ENCODE measurements at places on chromosomes 2 and 18.

DNA sequence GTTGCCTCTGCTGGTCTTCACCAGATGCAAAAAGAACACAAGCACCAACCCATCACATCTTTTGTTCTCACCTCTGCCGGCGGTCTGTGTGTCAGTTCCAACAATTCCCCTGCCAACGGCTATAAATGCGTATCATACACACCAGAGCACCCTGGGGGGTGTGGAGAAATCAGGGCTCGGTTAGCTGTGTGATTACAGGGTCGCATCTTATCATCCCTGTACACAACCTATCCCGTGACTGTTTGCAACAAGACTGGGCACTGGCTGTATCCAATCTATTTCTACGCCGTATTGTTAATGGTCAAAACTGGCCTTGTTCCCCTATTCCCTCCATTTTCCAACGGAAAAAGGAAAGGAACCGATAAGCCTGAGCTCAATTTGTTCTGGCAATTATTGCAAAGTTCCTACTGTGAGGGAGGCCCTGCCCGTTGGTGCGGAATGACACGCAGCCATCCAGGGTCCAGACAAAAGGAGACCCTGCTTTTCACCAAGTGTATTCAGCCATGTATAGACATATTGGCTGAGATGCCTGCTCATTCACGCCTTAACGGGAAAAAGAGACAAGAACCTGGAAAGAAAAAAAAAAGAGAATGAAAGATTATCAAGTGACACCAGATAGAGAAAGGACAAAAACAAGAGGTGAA lies 136.9 kb downstream of the CDH20 start:
- DNase-seq: no peak

GRCh38 chr2:206989311-206989710 lies 50.0 kb downstream of the CPO start:
- peak; percentile 26 for DNase-seq

DNA sequence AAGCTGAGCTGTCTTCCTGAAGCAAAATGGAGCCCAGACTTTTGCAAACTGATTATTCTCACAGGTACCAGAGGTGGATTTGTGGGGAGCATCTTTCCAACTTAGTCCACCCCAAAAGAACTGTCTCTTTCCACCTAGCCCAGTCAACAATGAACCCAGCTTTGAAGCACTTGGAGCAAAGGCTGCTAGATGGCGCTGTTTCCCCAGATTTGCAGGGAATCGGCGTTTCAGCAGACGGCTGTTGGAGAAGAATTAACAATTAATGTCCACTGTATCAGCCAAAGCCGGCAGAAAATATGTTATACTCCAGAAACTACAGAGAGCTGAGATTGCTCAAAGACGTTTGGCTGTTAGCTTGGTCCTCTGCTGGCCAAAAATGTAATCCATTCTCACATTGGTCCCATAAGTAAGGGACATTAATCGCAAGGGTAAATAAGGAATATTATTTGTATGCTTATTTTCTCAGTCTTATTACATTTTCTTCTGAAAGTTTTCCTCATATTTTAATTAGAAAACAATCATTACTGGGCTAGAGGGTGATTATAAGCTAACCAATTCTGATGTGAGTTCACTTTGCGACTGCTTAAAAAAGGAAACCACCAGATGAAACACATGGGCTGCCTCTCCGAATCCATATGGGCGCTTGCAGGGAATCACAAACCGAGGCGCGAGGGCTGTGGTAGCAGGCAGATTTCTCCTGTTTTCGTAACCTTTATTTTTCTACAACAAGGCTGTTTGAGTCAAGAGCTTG lies 423.8 kb upstream of the MEX3C start:
- peak; percentile 67 for DNase-seq

GRCh38 chr2:187842978-187843847 lies 289.0 kb upstream of the TFPI start:
- DNase-seq: peak; percentile 34

GRCh38 chr2:218517434-218518206 lies 50.5 kb downstream of the USP37 start:
- no peak for DNase-seq

GRCh38 chr2:238022594-238023157 lies 38.1 kb upstream of the SCLY start:
- no peak for DNase-seq

DNA sequence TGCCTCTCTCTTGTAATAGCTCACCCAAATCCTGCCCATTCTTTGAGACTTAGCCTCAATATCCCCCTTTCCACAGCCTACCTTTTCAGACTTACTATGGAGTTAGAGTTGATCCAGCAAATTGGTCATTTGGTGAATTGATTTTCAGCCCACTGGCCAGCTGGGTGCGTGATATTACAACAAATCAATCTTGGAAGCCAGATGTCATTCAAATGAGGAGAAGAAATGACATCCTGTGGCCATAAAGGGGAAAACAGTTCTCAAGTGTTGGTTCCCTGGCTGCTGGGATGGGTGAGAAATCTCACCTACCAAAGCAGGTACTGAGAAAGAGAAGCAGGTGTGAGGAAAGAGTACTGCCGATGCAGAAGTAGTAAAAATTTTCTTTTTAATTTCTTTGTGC lies 36.7 kb upstream of the FOXI3 start:
- DNase-seq: peak; percentile 28

DNA sequence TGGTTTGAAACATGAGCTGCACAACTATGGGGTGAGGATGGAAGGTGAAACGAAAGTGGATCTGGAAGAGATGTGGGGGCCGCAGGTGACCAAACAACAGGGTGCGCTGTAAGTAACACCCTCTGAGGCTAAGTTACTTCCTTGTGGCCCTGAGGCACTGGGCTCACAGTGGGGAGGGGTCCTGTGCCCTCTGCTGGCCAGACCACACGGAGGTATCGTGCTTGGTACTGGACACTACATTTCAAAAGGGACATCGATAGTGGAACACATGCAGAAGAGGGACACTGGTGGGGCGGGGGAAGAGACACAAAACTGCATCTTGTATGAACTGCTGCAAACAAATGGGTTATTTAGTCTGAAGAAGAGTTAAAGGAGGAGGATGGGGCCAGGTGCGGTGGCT lies 110.6 kb downstream of the CLIP4 start:
- DNase-seq: no peak

GRCh38 chr18:35581898-35582641 lies 530 bp downstream of the GALNT1 start:
- DNase-seq: no peak

Measured in NCI-H526 (cell line).